ENCODE measurements at places on chromosomes 12 and 14. TPM values are rescaled to one million over a fixed set of nuclear protein-coding genes. Genes with fewer than 3 reads are reported as not detected.

DNA sequence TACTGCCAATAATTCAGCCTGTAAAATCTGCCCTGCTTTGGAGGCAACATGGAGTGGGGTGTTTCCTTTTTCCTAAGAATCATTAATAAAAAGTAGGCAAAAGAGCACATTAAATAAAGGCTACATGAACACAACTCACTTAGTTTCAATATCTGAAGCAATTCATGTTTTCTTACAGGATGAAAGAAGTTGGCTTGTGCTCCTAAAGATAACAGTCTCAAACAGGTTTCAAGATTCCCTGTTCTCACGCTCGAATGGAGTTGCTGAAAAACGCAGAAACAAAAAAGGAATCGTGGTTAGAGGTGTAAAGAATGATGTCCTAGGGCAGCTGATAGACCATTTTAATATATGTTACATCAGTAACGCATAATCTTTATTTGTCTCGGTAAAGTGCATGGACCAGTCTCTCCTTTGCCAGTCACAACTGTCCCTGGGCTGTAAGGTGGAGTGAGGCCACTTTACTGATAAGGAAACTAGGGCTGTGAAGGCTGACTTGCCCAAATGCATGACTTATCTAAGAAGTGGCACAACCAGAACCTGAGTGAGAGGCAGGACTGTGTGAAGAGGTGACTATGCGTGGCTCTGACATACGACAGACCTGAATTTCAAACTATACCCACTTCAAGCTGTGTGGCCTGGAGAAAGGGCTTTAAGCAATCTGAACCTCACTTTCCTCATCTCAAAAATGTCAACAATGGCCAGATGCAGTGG, 12.6 kb downstream of the GIT2 start:
- H3K4me3 ChIP-seq: no peak overlapping the region
- no peaks in the 10 kb centered on the region for H3K27me3 ChIP-seq
- no peak overlapping the region for H3K27ac ChIP-seq
- no peak for DNase-seq
- H3K36me3 ChIP-seq: peaks cover 99% of the 10 kb centered on the region
- no peaks in the 10 kb centered on the region for H3K4me1 ChIP-seq

Gene CFAP251
- total RNA-seq: 0.92 TPM

Gene RHOF
- total RNA-seq: 7.0 TPM

GRCh38 chr12:47941871-47942613, 21.4 kb upstream of the TMEM106C start:
- peaks cover 18% of the 10 kb centered on the region for H3K27me3 ChIP-seq
- no peak overlapping the region for H3K27ac ChIP-seq
- no peak for DNase-seq
